ENCODE measurements at places on chromosomes 2 and 18. TPM values are rescaled to one million over a fixed set of nuclear protein-coding genes. Genes with fewer than 3 reads are reported as not detected.

DNA sequence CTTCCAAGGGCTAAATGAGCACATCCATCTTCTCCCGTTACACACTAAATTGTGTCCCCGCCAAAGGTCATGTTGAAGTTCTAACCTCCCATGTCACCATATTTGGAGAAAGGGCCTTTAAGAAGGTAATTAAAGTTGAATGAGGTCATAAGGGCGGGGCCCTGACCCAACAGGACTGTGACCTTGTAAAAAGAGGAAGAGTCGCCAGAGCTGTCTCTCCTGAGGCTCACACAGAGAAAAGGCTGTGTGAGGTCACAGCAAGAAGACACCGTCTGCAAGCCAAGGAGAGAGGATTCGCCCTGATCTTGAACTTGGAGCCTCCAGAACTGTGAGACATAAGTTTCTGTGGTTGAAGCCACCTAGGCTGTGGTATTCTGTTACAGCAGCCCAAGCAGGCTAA lies 24.1 kb downstream of the TRABD2A start:
- no peak for DNase-seq
- peaks cover 9% of the 10 kb centered on the region for H3K36me3 ChIP-seq
- no peak overlapping the region for H3K4me3 ChIP-seq
- H3K27ac ChIP-seq, result no peak overlapping the region

- no peak overlapping the region for H3K27ac ChIP-seq
- peaks cover 31% of the 10 kb centered on the region for H3K4me1 ChIP-seq
- H3K36me3 ChIP-seq, result no peaks in the 10 kb centered on the region
Measured at GRCh38 chr2:65562890-65563289, 130.5 kb upstream of the SPRED2 start.

- no peak overlapping the region for H3K4me3 ChIP-seq
- no peaks in the 10 kb centered on the region for H3K36me3 ChIP-seq
- DNase-seq, result no peak
- no peaks in the 10 kb centered on the region for H3K4me1 ChIP-seq
- H3K27ac ChIP-seq, result no peak overlapping the region
Measured at GRCh38 chr2:18664421-18664820, 75.1 kb upstream of the NT5C1B start.

- no peak overlapping the region for H3K4me3 ChIP-seq
- H3K27me3 ChIP-seq, result peaks cover 10% of the 10 kb centered on the region
- H3K27ac ChIP-seq, result no peak overlapping the region
- H3K36me3 ChIP-seq, result no peaks in the 10 kb centered on the region
- no peak for DNase-seq
- H3K4me1 ChIP-seq, result no peaks in the 10 kb centered on the region
Measured at GRCh38 chr18:48470484-48471180, 61.4 kb upstream of the ZBTB7C start.

DNA sequence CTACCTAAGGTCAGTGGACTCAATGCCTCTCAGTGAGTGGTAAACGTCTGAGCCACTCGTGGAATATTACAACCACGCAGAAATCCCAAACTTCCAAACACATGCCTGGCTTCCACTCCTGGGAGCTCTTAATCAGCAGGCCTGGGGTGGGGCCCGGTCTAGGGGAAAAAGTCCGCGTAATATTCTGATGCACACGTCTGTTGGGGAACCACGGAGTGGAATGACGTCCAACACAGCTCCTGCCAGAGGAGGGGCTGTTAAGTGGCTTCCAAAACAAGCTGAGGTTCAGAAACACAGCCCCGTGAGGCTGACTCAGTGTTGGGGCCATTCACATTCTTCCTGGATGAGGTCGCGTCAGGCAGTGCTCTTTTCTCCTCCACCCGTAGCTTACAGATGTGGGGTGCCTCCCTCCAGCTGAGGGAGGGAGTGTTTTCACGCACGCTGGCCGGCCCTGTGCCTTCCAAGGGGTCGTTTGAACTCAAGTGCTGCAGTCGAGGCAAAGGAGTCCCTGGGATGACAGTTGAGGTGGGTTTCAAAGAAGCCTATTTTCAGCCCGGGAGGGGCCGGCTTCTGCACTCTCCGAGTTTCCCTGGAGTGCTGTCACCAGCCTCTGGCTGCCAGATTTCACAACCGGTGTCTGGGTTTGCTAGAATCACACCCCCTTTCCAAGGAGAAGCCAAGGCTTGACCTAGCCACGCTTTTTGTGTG lies 73.1 kb downstream of the ACKR3 start:
- no peak overlapping the region for H3K27ac ChIP-seq
- H3K36me3 ChIP-seq, result no peaks in the 10 kb centered on the region
- peaks cover 15% of the 10 kb centered on the region for H3K4me1 ChIP-seq
- no peaks in the 10 kb centered on the region for H3K27me3 ChIP-seq
- H3K4me3 ChIP-seq, result no peak overlapping the region

Gene GALR1
- 0.07 TPM for total RNA-seq

DNA sequence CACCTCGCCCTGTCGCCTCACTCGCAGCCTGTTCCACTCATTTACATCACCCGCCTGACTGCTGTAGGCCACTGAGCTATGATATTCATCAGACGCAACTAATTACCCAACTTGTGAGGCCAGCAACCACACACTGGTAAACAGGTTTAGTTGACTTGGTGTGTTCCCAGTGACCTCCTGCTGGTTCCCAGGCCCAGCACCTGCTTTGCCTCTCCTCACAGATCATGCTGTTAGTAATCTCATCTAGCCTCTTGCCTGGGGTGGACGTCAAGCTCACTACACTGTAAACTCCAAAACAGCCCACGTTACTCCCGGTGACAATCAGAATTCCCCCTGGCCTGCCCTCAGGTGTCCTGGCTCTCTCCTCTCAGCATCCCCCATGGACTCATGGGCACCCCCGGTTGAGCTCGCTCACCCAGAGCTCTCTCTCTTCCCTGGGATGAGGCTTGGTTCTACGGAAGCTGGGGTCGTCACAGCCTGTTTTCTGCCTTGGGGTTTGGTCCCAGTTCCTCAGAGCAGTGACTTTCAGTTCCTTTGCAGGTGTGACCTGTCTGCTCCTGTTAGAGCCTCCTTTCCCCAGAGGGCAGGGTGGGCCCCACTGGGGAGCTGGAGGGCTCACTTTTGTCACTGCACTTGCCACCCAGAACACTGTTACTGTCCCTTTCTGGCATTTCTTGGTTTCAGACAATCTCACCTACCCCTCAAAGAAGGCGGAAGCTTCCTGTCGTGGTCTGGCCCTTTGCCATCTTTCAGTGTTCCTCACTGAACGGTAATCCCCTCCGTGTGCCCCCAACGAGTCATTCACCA lies 40.3 kb downstream of the INPP5D start:
- DNase-seq, result no peak
- peaks cover 3% of the 10 kb centered on the region for H3K4me1 ChIP-seq
- no peaks in the 10 kb centered on the region for H3K27me3 ChIP-seq

All from WTC11 (cell line).